Kidney (tissue), 22 donors: ENCODE measurements at places on chromosomes 1 and 21.
A peak's percentile ranks its signal among the peaks of the same experiment; 100 is the strongest.

DNA sequence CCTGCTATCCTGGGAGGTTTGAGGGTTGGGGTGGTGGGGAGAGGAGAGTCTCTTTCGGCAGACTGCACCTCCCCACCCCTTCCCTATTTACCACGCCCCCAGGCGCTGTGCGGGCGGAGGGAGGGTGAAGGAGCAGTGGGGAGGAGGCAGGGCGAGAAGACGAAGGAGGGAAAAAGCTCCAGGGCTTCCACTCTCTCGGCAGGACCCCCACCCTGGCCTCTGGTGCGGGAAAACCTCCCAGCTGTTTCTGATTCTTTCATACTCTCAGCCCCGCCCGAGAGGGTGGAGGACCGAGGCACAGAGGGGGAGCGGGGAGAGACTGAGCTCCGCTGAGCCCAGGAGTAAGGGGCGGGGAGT, 866 bp upstream of the WNT2B start:
- DNase-seq: no peak

DNA sequence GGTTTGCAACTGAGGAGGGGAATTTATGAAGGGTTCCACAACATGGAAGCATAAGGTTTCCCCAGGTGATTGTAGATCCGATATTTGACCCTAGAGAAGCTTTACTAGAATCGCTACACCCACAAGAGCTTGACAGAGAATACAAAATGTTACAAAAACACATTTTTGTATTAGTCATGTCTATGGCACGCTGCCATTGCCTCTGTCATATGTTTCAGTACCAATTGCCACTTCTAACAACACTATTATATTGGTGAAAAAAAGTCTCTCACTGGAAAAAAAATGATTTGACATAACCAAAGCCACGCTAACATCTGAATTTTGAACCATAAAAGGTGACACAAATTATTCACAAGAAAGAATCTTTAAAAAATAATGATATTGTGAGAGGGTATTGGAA, 214.5 kb downstream of the KCNT2 start:
- no peak for DNase-seq

DNA sequence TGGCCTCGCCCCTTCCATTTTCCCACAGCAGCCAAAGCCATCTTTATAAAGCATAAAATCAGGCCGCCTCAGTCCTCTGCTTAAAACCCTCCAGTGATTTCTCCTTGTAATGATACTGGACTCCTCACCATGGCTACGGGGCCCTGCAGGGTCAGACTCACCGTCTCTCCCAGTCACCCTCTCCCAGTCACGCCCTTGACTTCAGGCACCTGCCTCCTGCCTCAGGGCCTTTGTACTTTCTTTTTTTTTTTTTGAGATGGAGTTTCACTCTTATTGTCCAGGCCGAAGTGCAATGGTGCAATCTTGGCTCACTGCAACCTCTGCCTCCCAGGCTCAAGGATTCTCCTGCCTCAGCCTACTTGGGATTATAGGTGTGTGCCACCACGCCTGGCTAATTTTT, 47.8 kb downstream of the PIK3CD start:
- no peak for DNase-seq

DNA sequence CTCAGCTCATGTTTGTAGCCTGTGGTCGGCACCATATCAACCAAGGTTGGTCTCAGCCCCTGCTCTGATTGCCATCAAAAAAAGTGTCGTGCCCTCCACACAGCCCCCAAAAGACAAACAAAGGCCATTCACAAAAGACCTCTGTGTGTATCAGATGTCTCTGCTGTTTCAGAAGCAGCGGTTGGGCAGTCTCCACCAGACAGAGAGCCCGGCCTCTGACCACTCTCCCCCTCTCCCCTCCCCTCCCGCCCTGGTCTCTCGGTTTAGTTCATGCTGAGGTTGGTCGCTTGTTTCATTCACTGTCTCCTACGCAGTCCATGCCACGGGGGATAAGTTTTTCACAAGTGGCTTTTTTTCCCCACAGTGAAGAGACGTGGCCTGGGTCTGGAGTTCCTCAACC, 27.1 kb downstream of the ACTA1 start:
- peak; percentile 74 for DNase-seq

DNA sequence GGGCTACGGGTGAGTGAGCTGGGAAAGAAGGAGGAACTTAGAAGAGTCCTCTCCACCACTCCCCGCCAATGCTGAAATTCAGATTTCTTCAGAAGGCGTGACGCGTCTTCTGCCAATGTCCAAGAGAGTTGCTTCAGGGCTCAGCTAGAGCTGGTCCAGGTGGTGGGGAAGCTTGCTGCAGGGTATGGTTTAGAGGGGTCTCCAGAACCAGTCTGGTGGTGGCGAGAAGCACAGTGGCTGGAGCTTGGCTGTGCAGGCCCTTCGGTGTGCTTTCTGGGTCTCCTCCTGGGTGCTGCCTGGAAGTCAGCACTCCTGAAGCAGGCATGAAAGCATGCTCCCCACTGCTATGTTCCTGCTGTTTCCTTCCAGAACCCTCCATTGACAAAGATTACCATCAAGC, 387.2 kb downstream of the PTPRU start:
- no peak for DNase-seq

DNA sequence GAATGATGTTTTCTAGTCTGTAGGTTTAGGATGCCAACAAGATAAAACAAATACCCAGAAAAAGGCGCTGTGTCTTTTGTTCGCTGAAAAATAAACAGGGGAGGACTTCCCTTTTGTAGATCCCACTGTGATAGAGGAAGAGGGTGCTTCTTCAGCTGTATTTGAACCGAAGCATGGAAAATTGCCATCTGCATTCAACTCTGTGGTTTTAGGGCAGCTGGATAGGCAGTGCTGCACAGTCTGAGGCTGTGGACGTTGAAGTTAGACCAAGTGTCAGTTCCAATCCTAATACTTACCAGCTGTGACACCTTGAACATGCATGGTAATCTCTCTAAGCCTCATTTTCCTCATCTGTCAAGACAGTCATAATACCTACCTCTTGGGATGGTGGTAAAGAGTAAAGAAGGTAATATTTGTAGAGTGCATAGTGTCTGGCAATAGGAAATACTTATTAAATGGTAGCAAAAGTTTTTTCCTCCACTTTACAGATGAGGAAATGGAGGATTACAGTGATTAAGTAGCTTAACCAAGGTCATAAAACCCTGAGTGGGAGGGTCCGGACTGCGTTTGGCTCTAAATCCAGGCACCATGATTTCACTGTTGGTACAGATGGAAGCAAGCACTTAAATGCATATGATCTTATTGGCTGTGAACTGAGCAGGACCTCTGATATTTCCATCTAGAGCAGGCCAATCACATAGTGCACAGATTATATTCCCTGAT, 48.5 kb downstream of the UTP25 start:
- DNase-seq: no peak

DNA sequence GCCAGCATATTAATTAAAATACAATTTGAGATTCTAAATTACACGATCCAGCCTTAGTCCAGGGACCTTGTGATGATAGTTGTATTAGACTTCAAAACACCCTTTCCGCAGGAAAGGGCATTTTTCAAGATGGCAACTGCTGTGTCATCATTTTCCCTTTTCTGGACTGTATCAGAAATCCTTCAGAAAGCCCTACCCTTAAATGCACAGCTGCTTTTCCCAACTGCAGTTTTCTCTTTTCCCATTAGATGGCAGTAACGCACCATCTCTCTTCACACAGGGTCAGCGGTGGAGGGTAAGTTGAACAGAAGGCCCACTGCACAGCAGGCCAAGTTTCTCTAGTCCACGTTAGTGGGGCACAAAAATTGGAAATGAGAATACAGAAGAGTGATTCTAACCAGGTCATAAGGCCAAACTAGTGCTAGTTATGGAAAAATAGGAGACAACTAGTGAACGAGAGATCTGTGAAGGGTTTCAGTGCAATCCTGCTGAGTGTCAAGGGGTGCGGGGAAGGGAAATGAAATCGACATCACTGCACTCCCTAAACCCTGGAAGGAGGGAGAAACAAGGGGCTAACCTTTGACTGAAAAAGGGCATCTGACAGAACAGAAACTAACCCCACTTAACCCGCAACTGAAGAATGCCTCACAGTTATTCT, 22.1 kb upstream of the TDRD10 start:
- DNase-seq: no peak

- peak; percentile 25 for DNase-seq
Observed at GRCh38 chr1:118396829-118397495, 211.9 kb upstream of the SPAG17 start.

DNA sequence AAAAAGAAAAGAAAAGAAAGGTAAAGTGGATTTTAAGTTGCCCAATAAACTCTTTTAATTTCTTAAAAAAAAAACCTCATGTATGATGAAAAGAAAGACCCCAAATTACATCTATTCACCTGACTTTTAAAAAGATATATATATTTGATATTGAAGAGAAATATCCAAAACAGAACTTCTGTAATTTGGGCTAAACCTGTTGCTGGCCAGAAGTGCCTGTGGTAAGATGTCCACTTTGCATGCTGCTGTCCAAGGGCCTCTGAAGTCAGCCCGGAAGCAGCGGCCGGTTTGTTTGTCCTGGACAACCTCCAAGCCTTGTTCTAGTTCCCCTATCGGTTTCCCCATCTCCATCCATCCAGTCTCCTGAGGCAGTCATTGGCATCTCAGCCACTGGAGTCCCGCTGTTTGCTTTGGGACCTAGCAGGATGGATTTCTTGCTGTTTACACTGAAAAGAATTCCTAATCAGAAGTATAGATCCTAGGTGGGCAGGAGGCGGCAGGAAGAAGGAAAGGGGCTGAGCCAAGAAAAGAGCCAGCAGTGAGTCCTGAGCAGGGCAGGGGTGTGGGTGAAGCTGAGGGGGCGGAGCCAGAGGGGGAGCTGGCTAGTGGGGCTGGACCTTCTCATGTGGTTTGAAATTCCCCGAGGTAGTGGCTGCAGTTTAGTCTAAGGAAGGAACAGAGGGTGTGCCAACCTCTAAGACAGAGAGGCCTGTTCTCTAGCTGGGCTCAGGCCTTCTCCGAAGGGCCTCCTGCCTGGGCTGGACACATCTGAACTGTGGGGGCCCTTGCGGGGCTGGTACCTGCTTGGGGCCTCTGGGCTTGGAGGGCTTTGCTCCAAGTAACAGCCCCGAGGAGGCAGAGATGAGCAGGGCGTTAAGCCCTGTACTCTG, 3.3 kb downstream of the NCMAP start:
- peak; percentile 86 for DNase-seq

DNA sequence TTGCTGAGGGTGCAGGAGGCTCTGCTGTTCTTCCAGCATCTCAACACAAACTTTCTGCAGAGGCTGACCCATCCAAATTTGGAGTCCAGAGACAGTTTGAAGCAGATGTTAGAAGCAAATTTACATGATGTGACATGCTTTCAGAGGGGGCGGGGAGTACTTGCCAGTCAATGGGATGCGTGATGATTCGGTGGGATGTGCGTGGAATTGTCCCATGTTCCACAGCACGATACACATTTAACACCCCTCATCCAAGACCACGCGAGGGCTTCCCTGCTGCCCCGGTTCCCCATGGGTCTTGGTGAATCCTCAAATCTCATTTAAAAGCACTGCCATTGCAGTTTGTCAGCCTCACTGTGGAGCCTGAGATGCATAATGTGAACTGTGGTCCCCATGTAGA, 78.6 kb upstream of the TLR5 start:
- DNase-seq: no peak

DNA sequence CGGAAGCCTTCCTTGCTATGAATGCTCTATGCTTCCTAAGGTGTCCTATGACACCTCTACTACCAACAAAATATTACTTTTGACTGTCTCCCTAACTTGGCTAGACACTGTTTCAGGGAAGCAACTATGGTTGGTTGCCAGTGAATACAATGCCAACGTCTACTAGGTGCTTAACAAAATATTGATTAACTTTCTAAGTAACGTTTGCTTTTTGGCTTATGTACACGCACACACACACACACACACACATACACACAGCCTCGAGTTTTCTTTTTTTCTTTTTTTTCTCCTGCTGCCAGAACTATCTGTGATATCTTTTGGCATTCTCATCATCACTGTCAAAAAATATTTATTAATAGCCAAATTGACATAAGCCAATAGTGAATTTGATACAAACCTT, 864.0 kb downstream of the PLA2G4A start:
- DNase-seq: no peak

- no peak for DNase-seq
Observed at GRCh38 chr1:9361630-9362260, 69.1 kb downstream of the SPSB1 start.

- no peak for DNase-seq
Observed at GRCh38 chr1:58548371-58548770, 1.8 kb upstream of the OMA1 start.

- DNase-seq: no peak
Observed at GRCh38 chr1:19815801-19816736, 986 bp upstream of the RNF186 start.

DNA sequence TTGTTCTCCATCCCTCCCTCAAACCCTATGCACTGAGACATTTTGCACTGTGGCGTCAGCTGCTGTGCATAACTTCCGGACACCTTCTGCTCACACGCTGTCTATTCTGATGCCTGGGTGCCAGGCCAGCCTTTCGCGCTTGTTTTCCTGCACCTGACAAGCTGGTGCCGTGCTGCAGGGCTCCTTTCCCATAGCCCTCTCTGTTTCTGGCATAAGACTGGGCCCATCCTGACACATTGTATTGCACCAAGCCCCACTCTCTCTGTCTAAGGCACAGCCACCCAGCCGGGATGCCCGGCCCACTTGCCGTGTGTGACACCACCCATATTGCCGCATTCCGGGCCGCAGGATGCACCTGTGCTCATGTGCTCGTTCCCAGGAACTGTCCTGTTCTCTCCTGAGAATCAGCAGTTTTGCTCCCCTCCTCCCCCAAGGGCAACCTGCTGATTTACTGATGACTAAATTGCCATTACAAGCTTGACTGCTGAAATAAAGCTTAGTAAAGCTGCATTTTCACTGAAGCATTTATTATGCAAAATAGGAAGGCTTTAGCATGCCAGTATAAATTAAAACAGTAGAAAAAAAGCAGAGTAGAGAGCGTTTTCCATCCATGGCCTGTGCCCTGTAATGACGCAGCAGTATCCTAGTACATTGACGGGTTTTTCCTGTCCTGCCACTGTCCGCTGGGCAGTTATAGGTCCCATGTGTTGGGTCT, 88.0 kb downstream of the CD247 start:
- DNase-seq: peak; percentile 33

DNA sequence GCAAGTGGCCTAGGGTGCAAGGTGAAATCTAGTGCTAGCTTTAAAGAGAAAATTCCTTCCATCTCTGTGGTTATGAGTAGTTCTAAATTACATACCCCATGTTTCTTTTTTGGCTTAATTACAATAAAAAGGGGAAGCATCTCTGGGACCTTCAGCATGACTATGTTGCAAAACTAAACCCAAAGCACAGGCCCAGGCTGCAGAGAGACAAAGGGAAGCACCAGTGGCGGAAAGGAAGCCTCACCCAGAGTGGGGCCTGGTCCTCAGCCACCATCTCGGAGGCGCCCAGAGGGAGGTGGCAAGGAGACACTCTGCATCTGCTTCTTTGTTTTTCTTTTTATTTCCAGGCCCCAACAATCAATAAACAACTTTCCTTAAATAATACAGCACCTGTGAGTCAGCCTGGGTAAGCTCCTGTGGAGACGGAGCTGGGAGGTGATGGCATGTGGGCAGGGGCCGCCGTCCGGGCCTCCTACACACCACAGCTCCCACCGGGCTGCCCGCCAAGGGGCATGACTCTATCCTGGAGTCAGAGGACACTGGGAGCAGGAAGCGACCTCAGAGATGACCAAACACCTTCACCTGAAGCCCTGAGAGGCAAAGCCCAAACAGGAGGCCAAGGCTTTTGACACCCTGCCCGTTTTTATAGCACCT, 21.7 kb downstream of the ITPKB start:
- DNase-seq: no peak
